ENCODE measurements at places on chromosomes 7 and 10.

DNA sequence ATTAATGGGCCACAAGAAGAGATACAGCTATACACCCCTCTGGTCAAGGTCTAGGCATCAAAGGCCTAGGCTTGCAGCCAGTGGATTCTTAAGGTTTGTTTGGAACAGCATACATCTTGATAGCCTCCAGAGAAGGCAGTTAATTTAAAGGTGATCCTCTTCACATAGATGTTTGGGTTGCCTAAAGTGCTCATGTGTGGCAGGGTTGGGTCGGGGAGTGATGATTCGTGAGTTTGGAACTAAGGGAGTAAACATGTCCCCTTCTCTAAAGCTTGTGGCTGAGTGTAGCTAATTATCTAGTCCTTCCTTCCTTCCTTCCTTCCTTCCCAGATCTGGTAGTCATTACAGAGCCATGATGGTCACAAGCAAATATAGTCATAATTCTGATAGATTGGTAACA is 12.4 kb downstream of the PCLO start:
- no peak for DNase-seq

DNA sequence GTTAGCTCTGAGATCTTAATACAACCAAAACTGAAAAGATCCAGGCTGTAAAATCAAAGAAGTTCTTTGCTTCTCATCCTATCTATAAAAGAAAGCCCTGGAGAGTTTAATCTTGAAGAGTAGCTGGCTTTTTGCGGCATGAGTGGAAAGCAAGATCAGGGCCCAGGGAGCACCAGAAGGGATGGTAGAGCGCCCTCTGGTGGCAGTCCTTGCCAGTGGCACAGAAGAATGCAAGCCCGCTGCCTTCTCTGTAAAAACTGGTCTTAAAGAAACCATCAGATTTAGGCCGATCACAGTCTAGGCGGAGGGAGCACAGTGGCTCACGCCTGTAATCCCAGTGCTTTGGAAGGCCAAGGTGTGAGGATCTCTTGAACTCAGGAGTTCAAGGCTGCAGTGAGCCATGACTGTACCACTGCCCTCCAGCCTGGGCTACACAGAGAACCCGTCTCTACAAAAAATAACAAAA is 35.6 kb downstream of the CPN1 start:
- peak; percentile 65 for DNase-seq

DNA sequence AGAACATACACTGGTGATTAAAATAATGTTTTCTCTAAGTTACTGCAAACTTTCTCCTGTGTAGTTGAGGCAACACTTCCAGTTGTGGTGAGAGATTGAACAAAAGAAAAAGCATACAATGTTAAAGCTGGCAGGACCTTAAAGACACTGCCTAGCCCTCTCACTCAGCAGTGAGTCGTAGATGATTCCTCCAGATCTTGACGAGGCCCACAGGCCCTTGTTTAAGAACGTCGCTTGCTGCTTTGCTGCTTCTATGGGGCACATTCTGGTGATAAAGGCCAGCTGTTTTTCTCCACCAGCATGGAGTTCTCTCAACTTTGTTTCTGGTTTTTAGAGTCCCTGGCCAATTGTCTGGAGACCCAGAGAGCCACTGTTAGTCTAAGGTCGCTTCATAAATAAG is 2.8 kb upstream of the DENND11 start:
- no peak for DNase-seq

DNA sequence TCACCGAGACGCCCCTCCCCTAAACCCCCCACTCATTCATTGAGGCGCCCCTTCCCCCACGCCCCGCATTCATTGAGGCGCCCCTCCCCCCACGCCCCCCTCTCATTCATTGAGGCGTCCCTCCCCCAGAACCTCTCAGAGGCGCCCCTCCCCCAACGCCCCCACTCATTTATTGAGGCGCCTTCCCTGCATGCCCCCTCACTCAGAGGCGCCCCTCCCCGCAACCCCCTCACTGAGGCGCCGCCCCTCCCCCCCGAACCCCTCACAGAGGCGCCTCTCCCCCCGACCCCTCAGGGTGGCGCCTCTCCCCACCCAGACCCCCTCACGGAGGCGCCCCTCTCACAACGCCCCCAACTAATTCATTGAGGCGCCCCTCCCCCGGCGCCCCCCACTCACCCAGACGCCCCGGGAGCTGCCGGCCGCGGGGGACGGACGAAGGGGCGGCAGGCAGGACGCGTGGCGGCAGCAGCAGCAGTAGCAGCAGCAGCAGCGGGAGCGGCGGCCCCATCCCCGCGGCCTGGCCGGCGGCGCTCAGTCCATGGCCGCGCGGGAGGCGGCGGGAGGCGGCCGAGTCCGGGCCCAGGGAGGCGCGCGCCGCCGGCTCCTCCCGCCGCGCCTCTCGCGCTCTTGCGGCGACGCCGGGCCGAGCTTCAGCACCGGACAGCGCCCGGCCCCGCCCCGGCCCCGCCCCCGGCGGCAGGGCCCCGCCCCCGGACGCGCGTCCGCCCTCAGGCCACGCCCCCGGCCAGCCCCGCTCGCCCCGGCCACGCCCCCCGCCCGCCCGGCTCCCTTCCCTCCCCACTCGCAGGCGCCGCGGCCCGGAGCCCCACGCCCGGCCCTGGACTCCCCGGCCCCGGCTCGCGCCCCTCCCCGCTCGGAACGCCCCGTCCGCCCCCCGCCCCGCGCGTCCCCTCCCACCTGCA is at the start of gene PTPRN2:
Gene PTPRN2 (minus strand): TSS at position 662 of the 923 bp plus-strand sequence.
- peak; percentile 6 for DNase-seq

DNA sequence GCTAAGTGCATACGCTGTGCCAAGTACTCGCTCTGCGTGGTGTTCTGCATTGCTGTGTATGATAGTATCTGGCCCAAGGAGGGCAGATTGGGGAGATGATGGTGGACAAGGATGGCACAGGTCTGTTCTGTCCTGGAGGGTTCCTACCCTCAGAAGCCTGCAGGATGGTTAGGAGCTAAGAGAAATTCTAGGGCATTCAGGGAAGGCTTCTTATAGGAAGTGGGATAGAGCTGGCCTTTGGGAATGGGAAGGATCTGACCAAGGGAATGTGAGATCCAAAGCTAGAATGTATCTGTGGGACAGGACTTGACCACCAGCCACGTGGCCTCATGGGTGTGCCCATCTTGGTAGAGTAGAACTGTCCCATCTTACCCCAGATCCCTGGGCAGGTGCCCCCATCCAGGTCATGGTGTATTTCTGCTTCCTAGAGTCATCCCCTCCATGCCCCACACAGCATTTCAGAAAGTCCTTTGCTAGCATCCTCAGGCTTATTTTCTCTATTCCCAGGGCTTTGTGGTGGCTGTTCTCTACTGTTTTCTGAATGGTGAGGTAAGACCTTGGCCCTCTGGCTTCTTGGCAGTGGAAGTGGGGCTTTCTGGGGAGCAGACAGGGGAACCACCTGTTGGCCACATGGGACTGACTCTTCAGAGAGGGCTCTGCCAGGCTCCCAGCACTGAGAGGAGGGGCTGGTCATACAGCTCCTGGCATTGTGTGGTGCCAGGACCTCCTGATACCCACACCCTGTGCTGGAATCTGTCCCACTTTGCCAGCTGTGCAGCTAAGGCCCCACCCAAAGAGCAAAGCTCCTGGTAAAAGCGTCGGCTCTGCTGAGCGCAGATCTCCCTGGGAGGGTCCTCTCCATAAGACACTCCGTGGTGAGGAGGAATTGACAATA is 52.5 kb downstream of the ADCYAP1R1 start:
- DNase-seq, result no peak

All from GM04504 (cell line).